Adipocyte (in vitro differentiated cells): ENCODE measurements at places on chromosomes 5 and 9.

DNA sequence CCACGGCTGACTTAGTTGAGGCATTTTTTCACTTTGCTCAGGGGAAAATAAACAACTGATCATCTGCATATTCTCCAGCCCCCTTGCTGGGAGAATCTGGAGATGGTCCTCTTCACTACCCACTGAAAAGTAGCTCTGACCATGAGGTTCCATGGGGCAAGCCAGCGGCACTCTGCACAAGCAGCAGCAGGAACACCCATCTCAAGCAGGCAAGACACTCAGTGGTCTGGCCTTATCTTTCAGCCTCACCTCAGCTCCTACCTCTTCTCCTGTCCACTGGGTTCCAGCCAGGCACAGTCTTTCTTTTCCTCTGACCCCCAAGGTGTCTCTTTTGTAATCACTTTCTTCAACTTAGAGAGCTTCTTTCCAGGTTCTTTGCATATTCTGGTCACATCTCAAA lies 280.8 kb upstream of the GRIA1 start:
- DNase-seq, result no peak

DNA sequence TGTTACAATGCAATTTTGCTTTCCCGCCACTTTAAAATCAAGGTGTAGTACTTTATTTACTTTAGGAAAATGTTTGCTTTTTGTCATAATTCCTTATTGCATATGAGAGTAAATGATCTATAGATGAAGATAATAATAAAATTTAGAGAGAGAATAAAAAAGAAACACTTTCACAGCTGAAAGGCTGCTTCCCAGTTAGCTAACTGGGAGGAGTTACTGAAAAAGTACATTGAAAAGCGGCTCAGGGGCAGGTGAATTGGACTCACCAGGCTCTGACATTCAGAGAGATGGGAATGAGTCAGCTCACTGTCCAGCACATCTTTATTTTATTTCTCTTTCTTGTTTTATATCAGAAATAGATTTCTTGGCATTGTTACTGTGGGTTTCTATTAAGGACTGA lies 131.7 kb upstream of the CCDC152 start:
- no peak for DNase-seq

DNA sequence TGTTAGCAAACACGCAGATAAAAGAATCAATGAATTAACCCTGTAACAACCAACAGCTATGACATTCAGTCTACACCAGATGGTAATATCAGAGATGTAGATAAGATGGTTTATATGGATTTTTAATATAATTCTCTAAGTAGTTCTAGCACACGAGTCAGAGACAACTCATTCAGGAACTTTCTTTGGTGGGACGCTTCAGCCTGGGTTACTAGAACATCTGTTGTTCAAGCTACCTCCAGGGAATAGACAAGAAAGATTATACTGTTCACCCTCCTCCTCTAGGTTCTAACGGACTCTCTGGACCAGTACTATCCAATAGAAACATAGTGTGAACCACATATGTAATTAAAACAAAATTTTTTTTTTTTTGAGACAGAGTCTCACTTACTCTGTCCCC lies 73.8 kb downstream of the RAPGEF1 start:
- no peak for DNase-seq

DNA sequence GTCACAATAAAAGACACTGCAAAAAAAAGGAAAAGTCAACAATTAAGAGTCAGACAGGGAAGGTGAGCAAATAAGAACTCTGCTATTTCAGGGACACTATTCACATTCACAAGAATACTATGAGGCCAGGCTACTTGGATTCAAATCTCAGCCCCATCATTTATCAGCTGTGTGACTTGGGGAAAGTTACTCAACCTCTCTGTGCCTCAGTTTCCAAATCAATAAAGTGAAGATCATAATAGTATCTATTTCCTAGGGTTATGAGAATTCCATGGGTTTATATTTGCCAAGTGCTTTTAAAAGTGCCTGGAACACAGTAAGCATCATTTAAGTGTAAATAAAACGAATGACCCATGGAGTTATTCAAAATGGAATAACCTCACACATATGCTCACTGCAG lies 56.4 kb downstream of the ALDH7A1 start:
- DNase-seq, result no peak

DNA sequence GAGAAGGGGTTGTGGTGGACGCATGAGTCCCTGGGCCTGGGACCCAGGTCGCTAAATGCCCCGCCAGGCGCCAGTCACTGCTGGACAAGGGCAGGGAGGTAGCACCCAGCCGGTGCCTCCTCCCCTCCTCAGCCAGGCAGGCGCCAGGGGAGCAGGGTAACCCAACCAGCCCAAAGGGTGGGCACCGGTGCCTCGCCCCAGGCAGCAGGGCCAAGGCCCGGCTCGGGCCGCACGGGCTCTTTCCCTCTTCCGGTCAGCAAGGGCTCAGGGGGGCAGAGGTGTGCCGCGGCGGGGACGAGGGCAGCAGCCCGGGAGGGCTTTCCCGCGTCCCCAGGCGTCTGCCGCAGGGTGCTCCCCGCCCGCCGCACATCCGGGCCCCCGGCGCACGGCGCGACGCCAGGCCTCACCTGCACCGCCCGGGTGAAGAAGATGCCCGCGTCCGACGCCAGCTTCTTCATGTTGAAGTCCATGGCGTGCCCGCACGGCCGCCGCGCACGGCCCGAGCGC lies 393 bp downstream of the SH3GLB2 start:
- no peak for DNase-seq

GRCh38 chr5:67214036-67214435 lies 17.4 kb upstream of the CD180 start:
- peak; percentile 36 for DNase-seq

DNA sequence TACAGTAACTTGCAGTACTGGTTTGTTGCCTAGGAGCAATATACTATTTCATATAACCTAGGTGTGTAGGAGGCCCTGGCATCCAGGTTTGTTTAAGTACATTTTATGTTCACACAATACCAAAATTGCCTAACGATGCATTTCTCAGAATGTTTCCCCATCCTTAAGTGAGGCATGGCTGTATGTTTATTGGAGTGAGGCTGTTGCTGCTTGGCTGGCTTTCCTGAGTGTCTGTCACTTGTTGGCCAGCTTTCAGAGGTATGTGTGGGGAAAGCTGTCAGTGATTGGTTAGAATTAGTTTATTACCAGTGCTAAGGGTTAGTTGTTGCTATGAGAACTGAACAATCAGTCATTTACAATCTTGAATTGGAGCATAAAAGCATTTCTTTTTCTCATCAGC lies 154.1 kb upstream of the CDH12 start:
- no peak for DNase-seq

GRCh38 chr5:67234671-67235176 lies 38.1 kb upstream of the CD180 start:
- peak; percentile 64 for DNase-seq

DNA sequence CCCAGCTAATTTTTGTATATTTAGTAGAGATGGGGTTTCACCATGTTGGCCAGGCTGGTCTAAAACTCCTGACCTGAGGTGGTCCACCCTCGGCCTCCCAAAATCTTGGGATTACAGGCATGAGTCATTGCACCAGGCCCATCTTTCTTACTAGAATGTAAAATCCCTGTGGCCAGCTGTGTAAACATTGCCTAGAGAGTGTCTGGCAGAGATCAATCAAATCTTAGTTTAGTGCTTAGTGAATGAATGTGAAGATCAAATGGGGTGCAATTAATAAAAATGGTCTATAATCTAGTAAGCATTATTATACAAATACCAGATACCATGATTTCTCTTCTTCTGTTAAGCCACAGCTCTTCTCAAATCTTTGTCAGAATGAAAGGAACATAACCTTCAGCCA lies 289.9 kb downstream of the KCTD16 start:
- DNase-seq, result peak; percentile 40

GRCh38 chr9:3292311-3292710 lies 233.5 kb downstream of the RFX3 start:
- DNase-seq, result peak; percentile 56

DNA sequence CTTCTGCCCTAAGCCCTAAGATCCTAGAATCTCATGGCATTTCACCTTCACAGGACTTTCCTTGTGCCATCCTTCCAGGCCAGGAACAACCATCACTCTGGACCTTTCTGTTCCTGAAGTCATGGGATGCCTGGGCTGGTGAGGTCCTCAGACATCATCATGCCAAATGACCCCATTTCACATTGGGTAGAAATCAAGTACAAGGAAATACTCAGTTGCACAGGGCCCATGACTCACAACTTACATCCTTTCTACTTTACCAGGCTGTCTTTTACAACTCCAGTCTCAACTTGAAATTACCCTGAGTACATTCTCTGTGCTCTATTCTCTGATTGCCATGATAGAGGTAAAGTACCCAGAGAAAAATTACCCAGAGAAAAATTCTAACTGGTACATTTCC lies 167.1 kb downstream of the PIK3R1 start:
- no peak for DNase-seq
